Urinary bladder (tissue), 4 donors: ENCODE measurements at places on chromosomes 13 and 19. TPM values are rescaled to one million over a fixed set of nuclear protein-coding genes. Genes with fewer than 3 reads are reported as not detected.

- DNase-seq, result no peak
Observed at GRCh38 chr19:50780753-50781435, 9.3 kb upstream of the ACP4 start.

Gene UTP14C
- total RNA-seq, result 29.2 TPM

DNA sequence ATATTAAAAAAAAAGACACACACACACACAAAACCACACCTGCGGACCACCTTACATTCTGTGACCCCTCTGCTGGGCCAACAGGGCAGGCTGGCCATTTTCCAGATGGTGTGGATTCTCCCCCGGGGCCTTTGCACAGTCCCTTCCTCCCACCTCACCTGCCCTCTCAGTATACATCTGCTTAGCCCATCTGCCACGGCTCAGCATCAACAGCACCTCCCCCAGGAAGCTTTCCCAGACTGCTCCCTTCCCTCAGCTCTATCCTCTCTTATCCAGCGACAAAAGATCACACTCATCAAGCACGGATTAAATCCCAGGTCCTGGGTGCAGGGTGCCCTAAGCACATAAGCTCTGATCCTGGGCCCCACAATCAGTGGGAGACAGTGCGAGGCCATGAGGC is 4.5 kb downstream of the ZNF787 start:
- no peak for DNase-seq

Gene CLASRP
- total RNA-seq, result 11.2 TPM

Gene PPP6R1
- total RNA-seq, result 14.5 TPM

DNA sequence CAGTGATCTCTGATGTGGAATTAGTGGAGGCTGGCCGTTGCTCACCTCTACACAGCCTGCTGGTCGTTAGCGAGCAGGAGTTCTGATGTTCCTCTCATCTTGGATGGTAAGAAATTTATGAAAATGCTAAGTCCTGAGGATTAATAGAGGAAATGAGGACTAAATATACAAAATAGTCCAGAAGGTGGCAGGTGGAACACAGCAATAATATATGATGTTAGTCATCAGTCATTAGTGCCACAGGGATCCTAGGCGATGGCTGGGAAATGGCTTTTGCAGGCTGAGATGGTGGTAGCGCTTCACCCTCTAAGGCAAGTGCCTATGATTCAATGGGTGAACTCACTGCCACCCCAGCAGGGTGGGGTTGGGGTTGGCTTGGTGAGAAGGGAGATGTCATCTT is 338.6 kb upstream of the TMTC4 start:
- DNase-seq, result no peak

Gene ZNF729
- not detected for total RNA-seq

DNA sequence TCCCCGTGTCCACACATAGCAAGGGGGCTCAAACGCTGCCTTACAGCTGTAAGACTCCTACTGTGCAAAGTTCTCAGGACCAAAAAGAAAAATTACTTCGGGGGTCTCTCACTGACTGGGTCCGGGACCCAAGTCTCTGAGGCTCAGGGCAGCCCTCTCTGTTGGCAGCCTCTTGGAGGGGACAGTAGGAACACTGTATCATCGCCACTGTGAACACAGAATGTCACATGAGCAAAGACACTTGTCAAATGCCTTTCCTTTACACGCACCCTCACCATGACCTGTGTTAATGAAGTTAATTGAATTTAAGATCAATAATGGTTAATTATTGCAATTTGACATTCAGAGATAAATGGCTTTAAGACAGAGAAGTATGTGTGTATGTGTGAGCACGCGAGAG is 49.6 kb downstream of the TSHZ3 start:
- DNase-seq, result no peak

DNA sequence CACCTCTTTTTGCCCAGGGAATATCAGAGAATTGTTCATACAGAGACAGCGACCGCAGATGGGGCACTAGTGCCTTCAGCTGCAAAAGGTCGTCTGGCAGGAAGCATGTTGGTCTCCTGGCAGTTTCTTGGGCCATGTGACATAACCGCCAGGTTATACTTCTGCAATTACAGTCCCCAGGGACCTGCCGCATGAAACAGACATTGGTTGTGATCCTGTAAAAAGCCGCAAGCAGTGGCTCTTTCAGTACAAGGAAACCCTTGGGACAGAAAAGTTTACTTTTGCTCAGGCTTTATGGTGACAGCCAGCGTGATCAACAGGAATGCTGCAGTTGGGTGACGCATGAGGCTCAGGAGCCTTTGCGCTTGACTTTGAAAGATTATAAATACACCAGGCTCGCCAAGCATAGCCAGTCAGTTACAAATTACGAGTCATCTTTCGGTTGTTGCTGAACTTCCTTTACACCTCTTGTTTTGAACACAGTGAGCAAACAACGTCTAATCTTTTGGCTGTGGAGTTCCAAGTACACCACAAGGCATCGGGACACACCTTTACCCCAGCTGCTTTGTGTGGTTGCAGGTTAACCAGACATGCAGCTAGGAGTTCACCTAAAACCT is 50.5 kb upstream of the UBE2L5 start:
- no peak for DNase-seq

Gene OXGR1
- total RNA-seq, result 1.1 TPM

- DNase-seq, result no peak
Observed at GRCh38 chr13:68692049-68692448, 1415.6 kb upstream of the ATXN8OS start.

Gene FFAR2
- total RNA-seq, result 0.69 TPM

- no peak for DNase-seq
Observed at GRCh38 chr13:72726726-72727416, 558 bp downstream of the MZT1 start.

Gene NLRP7
- total RNA-seq, result not detected

GRCh38 chr13:52638666-52639328 is 3.4 kb upstream of the HNRNPA1L2 start:
- DNase-seq, result no peak

DNA sequence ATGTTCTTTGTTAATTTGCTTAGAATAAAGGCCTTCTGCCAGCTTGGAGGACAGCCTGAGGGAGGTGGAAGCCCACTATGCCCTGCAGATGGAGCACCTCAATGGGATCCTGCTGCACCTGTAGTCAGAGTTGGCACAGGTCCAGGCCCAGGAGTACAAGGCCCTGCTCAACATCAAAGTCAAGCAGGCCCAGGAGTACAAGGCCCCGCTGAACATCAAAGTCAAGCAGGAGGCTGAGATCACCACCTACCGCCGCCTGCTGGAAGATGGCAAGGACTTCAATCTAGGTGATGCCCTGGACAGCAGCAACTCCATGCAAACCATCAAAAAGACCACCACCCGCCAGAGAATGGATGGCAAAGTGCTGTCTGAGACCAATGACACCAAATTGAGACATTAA is 41.7 kb downstream of the ZNF85 start:
- DNase-seq, result no peak

- no peak for DNase-seq
Observed at GRCh38 chr19:7435586-7435985, 53.2 kb downstream of the PEX11G start.

GRCh38 chr13:98203646-98204326 is 26.7 kb upstream of the RNF113B start:
- DNase-seq, result no peak

- DNase-seq, result no peak
Observed at GRCh38 chr19:33545217-33545981, 23.8 kb upstream of the PEPD start.

DNA sequence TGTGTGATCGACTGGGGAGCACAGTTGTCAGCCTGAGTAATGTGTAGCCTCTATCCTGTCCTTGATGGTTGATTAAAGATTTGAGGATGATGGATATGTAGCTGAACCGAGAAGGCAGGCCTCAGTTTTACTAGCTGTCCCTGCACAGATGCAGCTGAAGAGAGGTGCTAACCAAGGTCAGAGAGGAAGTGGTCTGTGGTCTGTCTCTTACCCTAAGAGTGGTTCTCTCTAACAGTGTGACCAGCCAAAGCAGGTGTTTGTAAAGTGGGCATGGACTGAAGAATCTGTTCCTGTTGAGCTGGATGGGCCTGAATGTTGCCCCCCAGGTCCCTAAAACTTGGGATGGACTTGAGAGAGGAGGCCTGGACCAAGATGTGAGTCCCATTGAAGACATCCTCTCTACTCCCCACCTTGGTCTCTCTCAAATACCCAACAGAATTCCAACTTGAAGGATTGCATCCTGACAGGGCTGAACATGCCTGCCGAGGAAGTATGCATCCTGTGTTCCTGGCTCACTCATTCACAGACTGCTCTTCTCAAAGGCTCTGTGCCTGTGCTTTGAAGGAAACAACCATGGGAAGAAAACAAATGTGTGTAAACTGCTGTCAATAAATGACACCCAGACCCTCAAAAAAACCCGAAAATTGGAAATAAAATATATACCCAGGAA is 223.8 kb downstream of the MAB21L1 start:
- no peak for DNase-seq

Gene KLK10
- not detected for total RNA-seq

Gene KLK4
- not detected for total RNA-seq
